ENCODE measurements at places on chromosomes 6 and 20. TPM values are rescaled to one million over a fixed set of nuclear protein-coding genes. Genes with fewer than 3 reads are reported as not detected.

Gene ECT2L
- total RNA-seq, result not detected

Gene STMND1
- not detected for total RNA-seq

Gene LRP11
- 3.5 TPM for total RNA-seq

Gene HSF2
- total RNA-seq, result 14.7 TPM

Gene MICB
- 36.1 TPM for total RNA-seq

Gene C4A
- total RNA-seq, result 4.0 TPM

Measured in activated T-helper 1 cell treated with anti-CD3 and anti-CD28 coated beads, Interleukin-12 subunit alpha, Interleukin-12 subunit beta, Interleukin-2, Interleukin-4 antibody, amounts not matched to agents 30 ng/mL and 10 ng/mL and 1 ng/mL, durations not matched to agents 14 hours and 24 hours and 36 hours (primary cell).